Activated CD8-positive, alpha-beta T cell treated with anti-CD3 and anti-CD28 coated beads for 36 hours (primary cell): ENCODE measurements at places on chromosomes 16 and 17. TPM values are rescaled to one million over a fixed set of nuclear protein-coding genes. Genes with fewer than 3 reads are reported as not detected.

GRCh38 chr17:73359987-73360410 lies 48.2 kb upstream of the CDC42EP4 start:
- no peaks in the 10 kb centered on the region for H3K4me1 ChIP-seq
- no peaks in the 10 kb centered on the region for H3K27me3 ChIP-seq
- H3K36me3 ChIP-seq = no peaks in the 10 kb centered on the region
- no peak overlapping the region for H3K27ac ChIP-seq
- no peak overlapping the region for H3K4me3 ChIP-seq

- H3K4me1 ChIP-seq = no peaks in the 10 kb centered on the region
- no peak overlapping the region for H3K4me3 ChIP-seq
- DNase-seq = no peak
- H3K36me3 ChIP-seq = no peaks in the 10 kb centered on the region
- no peak overlapping the region for H3K27ac ChIP-seq
- H3K27me3 ChIP-seq = no peaks in the 10 kb centered on the region
Observed at GRCh38 chr17:19486351-19487023, 47.2 kb upstream of the SLC47A1 start.

PPY gene
- not detected for total RNA-seq

GRCh38 chr17:8944748-8945147 lies 20.8 kb downstream of the PIK3R5 start:
- peaks cover 58% of the 10 kb centered on the region for H3K36me3 ChIP-seq
- no peaks in the 10 kb centered on the region for H3K27me3 ChIP-seq
- peaks cover 86% of the 10 kb centered on the region for H3K4me1 ChIP-seq

DNA sequence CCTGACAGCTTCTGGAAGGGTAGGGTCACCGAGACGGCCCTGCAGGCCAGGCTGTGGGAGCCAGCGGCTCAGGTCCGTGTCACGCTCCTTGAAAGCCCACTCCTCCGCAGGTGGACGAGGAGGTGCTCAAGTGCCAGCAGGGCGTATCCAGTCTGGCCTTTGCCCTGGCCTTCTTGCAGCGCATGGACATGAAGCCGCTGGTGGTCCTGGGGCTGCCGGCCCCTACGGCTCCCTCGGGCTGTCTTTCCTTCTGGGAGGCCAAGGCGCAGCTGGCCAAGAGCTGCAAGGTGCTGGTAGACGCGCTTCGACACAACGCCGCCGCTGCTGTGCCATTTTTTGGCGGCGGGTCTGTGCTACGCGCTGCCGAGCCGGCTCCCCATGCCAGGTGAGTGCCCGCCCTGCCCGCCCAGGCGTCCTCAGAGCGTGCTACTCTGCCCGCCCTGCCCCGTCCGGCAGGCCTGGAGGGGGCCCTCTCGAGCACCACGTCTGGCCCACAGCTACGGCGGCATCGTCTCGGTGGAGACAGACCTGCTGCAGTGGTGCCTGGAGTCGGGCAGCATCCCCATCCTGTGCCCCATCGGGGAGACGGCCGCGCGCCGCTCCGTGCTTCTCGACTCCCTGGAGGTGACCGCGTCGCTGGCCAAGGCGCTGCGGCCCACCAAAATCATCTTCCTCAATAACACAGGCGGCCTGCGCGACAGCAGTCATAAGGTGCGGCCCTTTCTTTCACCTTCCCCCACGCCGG lies 1.3 kb downstream of the NAGS start:
- H3K4me3 ChIP-seq = peak overlapping the region; percentile 83
- H3K36me3 ChIP-seq = peaks cover 11% of the 10 kb centered on the region
- H3K27me3 ChIP-seq = peaks cover 17% of the 10 kb centered on the region

DNA sequence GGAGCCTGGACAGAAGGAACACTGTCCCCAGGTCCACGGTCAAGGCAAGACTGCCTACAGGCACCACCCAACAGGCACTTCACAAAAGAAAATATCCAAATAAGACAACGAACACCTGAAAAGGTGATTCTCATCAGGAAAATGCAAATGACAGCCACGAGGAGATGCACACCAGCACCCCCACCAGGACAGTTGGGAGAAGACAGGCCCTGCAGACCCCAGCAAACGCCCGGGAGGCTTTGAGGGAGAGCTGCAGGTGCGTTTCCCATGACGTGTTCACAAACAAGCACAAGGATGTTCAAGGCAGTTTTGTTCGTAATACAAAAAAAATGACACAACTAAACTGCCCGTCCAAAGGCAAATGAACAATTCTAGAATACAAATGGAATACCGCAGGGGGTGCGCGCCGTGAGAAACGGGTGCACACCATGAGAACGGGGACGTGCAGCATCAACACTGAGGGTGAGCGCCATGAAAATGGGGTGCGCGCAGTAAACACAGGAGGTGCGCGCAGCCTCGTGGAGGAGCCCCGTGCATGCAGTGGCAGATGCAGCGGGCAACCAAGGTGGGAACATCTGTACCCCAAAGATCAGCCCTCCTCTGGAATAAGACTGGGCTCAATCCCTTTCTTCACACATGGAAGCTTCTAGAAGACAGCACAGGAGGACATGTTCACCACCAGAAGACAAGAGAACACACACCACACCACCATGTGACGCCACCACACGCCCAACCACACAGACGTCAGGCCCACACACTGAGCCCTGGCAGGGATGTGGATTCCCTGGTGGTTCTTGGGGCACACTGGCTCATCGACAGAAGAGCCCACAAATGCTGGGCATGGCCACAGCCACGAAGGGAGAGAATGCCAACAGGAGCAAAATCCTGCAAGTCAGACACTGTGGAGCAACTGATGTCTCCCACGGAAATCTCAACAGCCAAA lies 91.2 kb downstream of the ZNF778 start:
- peak; percentile 64 for DNase-seq
- H3K4me1 ChIP-seq = peaks cover 53% of the 10 kb centered on the region
- H3K27me3 ChIP-seq = no peaks in the 10 kb centered on the region
- H3K27ac ChIP-seq = peak overlapping the region; percentile 64
- H3K36me3 ChIP-seq = peaks cover 48% of the 10 kb centered on the region

TP53TG3F gene
- not detected for total RNA-seq

DNA sequence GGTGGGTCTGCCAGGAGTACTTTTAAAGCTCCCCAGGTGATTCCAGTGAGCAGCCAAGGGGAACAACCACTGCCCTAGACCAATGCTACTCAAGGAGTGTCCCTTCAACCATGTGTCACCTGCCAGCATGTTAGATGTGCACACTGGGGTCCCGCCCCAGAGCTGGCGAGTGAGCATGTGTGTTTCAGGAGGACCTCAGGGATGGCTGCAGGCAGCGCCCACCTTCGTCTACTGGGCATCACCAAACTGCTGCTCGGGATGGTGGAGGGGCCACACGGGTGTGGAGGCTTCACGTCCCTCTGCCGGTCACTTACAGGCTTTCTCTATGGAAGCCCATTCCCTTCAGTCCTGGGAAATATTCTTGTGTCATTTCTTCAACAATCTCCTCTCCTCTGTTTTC lies 29.0 kb upstream of the DOC2B start:
- H3K27ac ChIP-seq = no peak overlapping the region
- DNase-seq = no peak
- no peaks in the 10 kb centered on the region for H3K36me3 ChIP-seq
- H3K27me3 ChIP-seq = no peaks in the 10 kb centered on the region
- no peaks in the 10 kb centered on the region for H3K4me1 ChIP-seq

DNA sequence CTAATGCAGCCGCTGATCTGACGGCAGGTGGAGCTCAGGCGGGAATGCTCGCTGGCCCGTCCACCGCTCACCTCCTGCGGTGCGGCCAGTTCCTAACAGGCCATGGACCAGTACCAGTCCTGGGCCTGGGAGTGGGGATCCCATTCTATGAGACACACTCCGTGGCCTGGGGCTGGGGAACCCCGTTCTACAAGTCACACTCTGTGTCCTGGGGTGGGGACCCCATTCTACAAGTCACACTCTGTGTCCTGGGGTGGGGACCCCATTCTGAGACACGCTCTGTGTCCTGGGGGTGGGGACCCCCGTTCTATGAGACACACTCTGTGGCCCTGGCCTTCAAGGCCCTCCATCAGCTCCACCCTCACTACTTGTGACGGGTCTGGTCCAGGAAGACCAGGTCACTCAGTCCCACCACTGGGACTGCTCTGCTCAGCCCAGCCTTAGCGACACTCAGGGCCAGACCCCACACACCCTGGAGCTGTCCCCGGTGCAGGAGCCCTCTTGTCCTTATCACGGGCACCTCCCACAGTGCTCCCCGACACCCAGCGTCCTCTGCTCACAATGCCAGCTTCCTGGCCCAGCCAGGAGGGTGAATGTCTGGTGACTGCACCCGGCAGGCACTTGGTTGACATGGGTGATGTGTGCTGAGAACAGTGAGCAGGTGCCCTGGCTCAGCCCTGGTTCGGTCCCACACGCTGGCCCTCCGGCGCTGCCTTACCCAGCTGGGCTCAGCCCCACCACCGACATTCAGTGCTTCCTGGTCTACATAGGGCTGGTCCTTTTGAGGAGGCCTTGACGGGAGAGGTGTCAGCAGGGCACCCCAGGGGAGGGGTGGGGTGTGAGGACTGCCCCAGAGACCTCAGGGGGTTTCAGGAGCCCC lies 89.1 kb downstream of the TBC1D16 start:
- DNase-seq = no peak
- H3K27me3 ChIP-seq = no peaks in the 10 kb centered on the region
- H3K27ac ChIP-seq = no peak overlapping the region
- no peak overlapping the region for H3K4me3 ChIP-seq

MED1 gene
- total RNA-seq = 64.7 TPM

MMP2 gene
- not detected for total RNA-seq

SDR42E2 gene
- total RNA-seq = 0.14 TPM

GRCh38 chr16:50313596-50314478 lies 47.5 kb downstream of the ADCY7 start:
- H3K36me3 ChIP-seq = peaks cover 45% of the 10 kb centered on the region
- peak overlapping the region; percentile 91 for H3K27ac ChIP-seq
- H3K4me1 ChIP-seq = peaks cover 23% of the 10 kb centered on the region
- H3K4me3 ChIP-seq = no peak overlapping the region
- DNase-seq = peak; percentile 66

CFAP119 gene
- 3.8 TPM for total RNA-seq

DNA sequence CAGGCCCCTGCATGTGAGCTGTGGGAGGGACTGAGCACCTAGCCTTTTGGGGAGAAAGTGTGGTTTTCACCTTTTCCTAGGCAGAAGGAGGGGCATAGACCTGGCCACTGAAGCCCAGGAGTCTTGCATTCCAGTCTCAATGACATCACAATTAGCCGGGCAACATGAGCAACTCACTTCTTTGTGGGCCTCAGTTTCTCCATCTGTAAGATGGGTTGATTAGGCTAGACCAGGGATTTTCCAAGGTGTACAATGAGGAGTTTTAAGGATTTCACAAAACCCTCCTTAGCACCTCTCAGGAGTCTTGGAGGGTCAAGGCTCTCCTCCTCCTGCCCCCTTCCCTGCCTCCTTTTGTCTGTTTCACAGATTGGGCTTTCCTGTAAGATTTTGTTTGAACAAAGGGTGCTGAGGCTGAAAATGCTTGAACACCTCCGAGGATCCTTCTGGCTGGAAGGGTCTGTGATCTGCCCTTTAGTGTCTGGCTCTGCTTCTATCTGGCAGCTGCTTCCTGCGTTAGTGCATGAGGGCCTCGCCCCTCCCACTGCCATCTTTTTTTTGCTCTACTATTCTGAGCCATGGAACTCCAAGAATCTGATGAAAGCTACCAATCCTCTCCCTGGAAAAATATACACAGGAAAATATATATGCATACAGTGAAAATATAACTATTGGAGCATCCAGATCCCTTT lies 52.4 kb upstream of the ETV4 start:
- no peaks in the 10 kb centered on the region for H3K27me3 ChIP-seq
- H3K27ac ChIP-seq = no peak overlapping the region
- H3K36me3 ChIP-seq = no peaks in the 10 kb centered on the region
- no peak for DNase-seq
- H3K4me3 ChIP-seq = no peak overlapping the region

CYBA gene
- 230 TPM for total RNA-seq

- no peaks in the 10 kb centered on the region for H3K4me1 ChIP-seq
- no peaks in the 10 kb centered on the region for H3K36me3 ChIP-seq
- H3K4me3 ChIP-seq = no peak overlapping the region
- H3K27me3 ChIP-seq = peaks cover 5% of the 10 kb centered on the region
- no peak overlapping the region for H3K27ac ChIP-seq
Observed at GRCh38 chr17:52138350-52138749, 20.2 kb downstream of the CA10 start.

CCL1 gene
- total RNA-seq = not detected

DNA sequence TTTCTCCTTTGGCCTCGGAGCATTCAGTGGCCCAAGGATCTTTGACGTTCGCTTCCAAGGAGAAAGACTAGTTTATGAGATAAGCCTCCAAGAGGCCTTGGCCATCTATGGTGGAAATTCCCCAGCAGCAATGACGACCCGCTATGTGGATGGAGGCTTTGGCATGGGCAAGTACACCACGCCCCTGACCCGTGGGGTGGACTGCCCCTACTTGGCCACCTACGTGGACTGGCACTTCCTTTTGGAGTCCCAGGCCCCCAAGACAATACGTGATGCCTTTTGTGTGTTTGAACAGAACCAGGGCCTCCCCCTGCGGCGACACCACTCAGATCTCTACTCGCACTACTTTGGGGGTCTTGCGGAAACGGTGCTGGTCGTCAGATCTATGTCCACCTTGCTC lies 1.4 kb downstream of the AOC3 start:
- no peak overlapping the region for H3K27ac ChIP-seq
- H3K4me1 ChIP-seq = peaks cover 2% of the 10 kb centered on the region
- H3K36me3 ChIP-seq = no peaks in the 10 kb centered on the region
- no peaks in the 10 kb centered on the region for H3K27me3 ChIP-seq

- H3K4me3 ChIP-seq = no peak overlapping the region
- H3K27me3 ChIP-seq = peaks cover 29% of the 10 kb centered on the region
Observed at GRCh38 chr17:27793906-27794569, 6.3 kb downstream of the NOS2 start.

- H3K4me3 ChIP-seq = no peak overlapping the region
- peak; percentile 88 for DNase-seq
- H3K4me1 ChIP-seq = peaks cover 22% of the 10 kb centered on the region
- peaks cover 25% of the 10 kb centered on the region for H3K27me3 ChIP-seq
Observed at GRCh38 chr17:50213026-50214022, 11.9 kb upstream of the COL1A1 start.

DNA sequence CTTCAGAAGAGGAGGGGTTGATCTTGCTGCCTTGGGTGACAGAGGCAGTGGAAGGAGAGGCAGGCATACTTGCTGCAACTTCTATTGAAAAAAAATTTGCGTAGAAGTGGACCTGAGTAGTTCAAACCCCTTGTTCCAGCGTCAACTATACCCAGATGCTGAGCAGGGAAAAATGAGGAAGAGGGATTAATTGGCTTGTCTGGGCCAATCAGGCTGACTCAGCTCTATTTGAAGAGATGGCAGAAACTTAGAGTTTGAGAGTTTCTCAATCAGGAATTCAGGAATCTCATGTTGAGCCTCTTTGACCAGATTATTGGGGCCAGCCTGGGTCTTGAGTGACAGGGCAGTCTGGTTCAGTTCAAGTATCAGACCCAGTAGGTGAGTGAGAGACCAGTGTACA lies 17.6 kb downstream of the CASC3 start:
- no peak for DNase-seq
- H3K4me1 ChIP-seq = peaks cover 31% of the 10 kb centered on the region
- H3K4me3 ChIP-seq = no peak overlapping the region

- no peaks in the 10 kb centered on the region for H3K27me3 ChIP-seq
- peaks cover 10% of the 10 kb centered on the region for H3K4me1 ChIP-seq
- no peaks in the 10 kb centered on the region for H3K36me3 ChIP-seq
Observed at GRCh38 chr16:934178-934577, 36.6 kb downstream of the LMF1 start.
